ENCODE measurements at places on chromosomes 6 and 20.

DNA sequence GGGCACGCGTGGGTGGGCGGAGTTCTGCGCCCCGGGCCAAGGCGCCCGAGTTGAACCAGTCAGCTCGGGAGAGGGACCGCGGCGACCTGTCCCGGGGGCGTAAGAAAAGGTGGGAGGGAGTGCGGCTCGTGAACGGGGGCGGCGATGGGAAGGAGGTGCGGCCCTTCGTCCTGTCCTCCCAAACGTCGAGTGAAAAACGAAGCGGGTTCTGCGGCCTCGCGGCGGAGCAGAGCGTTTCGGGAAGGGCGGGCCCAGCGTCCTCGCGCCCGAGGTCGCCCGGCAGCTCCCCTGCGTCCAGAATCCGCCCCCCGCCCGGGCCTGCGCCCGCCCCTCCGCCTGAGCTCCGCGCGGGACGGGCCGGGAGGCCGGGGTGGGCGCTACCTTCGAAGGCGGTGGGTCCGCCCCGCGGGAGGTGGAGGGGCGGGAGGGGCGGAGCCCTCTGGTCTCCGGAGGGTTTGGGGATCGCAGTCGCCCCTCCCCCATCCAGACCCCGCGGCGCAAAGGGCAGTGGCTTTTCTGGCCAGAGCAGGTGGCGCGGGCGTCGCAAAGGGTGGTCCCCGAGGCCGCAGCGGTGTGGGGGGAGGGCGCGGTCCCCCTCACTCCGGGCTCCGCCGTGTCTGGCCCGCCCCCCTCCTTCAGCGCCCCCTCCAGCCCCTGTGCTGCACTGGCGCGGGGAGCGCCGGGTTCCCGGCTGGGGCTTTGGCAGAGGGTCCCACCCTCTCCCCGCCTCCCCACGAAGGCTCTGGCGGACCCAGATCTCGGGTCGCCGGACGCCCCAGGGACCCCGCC is 838 bp downstream of the STMN3 start:
- DNase-seq: no peak

DNA sequence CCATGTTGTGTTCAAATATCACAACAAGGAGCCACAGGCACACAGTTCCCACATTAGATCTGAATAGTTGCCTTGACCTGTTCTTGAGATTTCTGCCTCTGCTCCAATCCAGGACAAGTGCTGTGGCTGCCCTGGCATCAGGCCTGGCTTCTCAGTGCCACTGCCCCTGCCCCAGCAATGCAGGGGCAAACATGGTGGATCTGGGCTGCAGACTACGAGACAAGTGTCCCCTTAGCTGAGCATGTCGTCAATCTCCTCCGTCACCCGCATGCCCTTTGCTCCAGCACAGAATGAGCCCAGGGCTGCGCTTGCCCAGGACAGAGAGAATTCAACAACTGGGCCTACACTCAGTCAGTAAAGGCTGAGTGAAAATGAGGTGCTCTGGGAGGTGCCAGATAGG is 201.6 kb downstream of the SYNDIG1 start:
- no peak for DNase-seq

GRCh38 chr6:156833755-156834154 is 56.6 kb downstream of the ARID1B start:
- DNase-seq: no peak

- DNase-seq: no peak
These were observed 27.1 kb downstream of the COX4I2 start for GRCh38 chr20:31664696-31665354.

DNA sequence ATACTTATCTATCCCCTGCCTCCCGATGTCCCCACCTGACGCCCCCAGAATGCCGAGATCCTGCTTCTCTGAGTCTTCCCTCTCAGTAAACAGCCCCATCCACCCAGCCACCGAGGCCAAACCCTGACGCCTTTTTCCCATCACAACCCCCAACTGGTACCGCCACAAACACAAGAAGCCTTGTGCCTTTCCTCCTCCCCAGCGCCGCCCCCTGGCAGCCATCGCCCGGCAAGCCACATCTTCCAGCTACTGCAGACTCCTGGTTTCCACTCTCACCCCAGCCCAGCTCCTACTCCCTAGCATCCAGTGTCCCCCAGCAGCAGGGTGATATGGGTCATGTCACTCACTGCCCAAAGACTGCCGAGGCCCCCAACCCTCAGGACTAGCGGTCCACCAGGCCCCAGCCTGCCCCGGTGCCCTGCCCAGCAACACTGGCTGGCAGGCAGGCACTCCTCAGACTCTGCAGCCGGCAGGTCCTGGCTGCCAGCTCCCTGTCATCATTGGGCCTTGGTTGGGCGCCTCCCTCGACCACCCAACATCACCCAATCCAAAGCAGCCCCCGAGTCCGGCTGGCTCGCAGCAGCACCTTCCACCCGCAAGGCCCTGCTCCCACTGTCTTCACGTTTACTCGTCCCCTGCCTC is 11.2 kb downstream of the TCFL5 start:
- DNase-seq: no peak

DNA sequence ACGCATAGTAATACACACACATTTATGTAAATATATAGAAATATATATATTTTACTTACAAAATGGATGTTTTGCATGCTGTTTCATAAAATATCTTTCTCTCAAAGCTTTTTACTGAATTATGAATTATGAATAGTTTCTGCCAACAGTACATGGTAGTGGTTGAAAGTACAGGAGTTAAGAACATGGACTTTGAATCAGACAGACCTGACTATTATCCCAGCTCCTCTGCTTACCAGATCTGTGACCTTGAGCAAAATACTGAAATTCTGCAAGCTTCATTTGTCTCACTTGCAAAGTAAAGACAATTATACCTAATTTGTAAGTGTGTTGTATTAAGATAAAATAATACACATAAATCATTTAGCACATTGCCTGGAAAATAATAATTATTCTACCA is 459.5 kb downstream of the EPM2A start:
- no peak for DNase-seq

DNA sequence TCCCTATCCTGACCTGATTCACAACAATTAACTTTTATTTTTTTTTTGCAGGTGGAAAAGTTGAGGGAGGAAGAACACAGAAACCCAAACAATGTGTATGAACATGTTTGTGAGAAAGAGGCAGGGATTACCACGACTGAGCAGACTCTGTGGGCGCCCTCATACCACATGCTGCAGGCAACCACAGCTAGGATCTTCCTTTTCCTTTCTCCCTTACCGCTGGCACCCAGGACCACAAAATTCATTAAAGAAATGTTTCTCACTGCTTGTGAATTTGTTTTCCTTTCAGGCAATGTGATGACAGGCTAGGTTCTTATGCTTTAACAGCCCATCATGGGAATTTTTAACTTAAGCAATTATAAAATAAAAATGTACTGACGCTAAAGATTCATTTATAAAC is 287.1 kb downstream of the GMDS start:
- no peak for DNase-seq

- no peak for DNase-seq
These were observed 214.8 kb upstream of the GRIK2 start for GRCh38 chr6:101178748-101179147.

DNA sequence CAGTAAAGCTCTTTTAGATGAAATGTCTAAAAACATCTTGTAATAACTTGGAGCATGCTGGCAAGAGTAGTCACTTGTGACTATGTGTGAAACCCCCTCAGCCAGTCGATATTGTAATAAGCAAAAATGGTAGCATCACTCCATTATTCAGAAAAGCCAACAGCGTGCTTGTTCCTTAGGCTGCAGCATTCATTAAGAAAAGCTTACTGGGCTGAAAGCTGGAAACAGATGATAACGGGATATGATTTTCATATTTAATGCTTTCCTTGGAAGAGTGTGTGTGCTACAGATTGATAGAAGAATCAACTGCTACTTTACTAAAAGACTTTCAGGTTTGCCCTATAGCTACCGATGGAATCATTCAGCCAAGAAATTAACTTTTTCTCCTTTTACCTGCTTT is 20.3 kb downstream of the KIZ start:
- no peak for DNase-seq

DNA sequence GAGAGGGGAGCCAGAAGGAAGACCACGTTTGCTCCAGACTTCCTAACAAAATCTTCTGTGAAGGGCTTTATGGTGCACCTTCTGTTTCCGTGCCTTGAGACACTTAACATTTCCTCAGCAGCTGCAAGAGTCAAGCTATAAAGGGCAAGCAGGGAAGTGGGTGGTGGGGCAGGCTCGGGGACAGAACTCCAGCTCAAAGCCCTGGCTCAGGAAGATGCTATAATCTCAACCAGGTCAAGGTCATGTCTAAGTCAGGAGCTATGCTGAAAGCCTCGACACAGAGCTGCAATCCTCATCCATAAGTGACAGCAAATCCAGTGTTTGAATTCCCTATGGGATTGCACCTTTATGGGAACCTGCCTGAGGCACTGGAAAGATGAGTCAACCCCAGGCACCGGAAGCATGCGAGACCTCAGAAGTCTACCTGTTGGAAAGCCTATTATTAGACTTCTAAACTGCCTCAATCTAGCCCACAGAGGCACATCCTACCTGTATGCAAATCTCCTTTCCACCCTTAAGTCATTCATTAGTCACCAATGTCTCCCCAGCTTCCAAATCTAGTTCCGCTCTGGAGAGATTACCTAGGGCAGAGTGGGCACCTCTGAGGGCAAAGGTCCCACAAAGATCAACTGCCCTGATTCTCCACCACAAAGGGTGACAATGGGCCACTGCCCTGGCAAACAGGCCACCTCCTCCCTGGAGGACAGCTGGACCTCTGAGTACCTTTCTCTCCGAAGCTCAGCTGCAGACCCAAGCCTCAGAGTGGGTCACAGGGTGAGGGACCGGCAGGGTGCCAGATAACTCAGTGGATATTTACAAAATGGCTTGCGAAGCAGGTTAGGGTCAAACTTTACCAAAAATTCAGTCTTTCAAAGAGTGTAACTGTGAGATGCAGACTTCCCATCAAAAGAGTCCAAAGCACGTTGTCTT is 287.0 kb downstream of the CDC5L start:
- DNase-seq: no peak

GRCh38 chr6:137005073-137005472 is 39.7 kb downstream of the IL20RA start:
- no peak for DNase-seq

GRCh38 chr20:40481337-40481736 is 207.7 kb downstream of the MAFB start:
- DNase-seq: no peak

GRCh38 chr6:4665489-4666417 is 110.5 kb upstream of the CDYL start:
- no peak for DNase-seq

DNA sequence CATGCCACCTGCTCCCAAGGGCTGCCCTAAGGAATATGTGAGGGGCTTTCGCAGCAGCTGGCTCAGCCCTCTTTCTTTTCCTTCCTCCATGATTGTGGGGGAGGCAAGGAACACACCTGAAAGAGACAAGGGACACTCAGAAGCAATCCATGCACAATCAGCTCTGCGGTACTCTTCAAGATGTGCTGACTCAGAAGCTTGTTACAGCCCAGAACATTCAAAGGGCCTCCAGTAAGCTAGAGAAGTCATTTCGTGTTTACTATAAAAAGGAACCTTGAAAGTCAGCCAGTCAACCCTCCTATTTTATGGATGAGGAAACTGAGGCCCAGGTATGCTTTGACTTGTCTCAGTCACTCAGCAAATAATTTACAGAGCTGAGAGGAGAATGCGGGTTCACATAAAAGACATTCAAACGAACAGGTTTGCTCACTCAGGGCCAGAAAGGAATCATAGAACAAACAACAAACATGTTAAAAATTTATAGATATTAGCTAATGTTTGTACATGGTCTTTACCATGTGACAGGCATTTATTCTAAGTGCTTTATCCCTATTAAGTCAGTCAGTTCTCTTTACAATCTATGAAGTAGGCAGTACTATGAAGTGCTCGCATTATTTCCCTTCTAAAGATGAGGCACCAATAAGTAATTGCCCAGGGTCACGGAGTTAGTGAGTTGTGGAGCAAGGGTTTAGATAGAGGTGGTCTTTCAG is 37.7 kb upstream of the SLC22A23 start:
- no peak for DNase-seq

- DNase-seq: peak; percentile 21
These were observed 99.4 kb downstream of the BFSP1 start for GRCh38 chr20:17431621-17432364.

- DNase-seq: no peak
These were observed 158.6 kb upstream of the TNFAIP3 start for GRCh38 chr6:137708481-137708880.

DNA sequence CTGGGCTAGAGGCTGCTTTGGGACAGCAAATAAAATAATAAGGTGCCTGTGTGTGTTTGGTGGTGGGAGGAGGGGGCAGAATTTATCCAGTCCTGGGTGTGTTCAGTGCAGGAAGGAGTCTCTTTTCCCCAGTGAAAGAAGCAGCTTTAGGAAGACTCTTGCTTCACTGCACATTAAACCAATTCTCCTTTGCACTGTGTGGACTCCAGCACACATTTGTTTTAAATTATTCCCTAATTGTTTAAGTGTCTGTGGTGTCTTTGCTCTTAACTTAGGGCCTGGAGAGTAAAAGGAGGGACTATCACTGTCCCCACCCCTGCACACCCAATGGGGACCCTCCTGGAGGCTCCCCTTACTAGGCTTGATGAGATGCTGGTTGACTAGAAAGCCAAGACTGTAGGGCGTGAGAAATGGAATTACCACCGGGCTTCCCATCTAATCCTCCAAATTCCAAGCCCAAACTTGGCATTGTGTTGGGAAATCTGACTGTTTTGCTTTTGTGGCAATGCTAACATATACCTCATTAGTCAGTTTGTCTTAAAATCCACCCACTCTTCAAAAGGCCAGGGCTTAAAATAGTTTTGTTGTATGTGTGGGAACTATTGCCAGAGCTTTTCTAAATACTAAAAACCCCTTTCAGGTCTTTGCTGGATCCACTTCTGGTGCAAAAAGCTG is 13.5 kb upstream of the DAAM2 start:
- DNase-seq: no peak

- DNase-seq: no peak
These were observed 760.9 kb upstream of the FLRT3 start for GRCh38 chr20:15098351-15098750.

DNA sequence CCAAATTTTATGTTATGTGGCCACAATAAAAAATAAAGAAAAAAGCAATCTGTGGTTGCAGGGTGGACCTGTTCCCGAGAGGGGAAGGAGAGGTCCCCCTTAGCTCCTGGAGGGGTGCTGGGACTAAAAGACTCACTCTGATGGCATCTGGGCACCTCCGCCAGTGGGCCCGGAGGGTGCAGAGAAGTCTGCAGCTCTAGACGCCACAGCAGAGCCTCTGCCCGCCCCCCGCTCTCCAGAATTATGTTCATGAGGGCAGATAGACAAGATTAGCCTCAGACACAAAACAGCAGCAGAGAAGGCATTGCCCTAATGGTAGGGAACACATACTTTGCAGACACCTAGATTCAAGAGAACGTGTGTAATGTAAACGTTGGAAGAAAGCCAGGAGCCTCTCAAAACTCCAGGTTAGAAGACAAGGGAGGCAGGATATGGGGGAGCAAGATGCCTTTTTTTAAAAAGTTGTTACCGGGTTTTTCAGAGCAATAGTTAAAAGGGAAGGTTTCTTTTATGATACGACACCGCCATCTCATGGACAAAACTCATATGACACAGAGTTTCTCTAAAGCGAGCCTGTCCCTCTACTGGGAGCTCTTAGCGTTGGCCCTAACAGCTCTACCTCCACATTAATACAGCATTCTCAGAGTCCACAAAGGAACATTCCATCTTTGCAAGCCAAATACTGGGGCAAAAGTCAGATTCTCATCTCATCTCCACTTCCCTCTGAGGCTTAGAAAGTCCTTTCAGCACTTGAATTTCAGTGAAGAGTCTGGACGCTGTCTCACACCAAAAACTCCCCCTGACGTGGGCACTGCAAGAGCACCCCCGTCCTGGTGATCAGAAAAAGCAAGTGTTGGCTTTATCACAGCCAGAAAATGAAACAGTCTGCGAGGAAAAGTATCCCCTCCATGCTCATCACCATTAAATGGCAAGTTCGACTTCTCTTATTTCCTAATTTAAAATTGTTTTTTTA is 47.2 kb downstream of the FOXF2 start:
- peak; percentile 52 for DNase-seq
